H4 (cell line): ENCODE measurements at places on chromosomes 11 and 22.

- DNase-seq: peak; percentile 50
Measured at GRCh38 chr22:37681556-37682049, 4.5 kb upstream of the NOL12 start.

GRCh38 chr22:39496131-39496838 is 5.8 kb upstream of the MIEF1 start:
- peak; percentile 57 for DNase-seq

DNA sequence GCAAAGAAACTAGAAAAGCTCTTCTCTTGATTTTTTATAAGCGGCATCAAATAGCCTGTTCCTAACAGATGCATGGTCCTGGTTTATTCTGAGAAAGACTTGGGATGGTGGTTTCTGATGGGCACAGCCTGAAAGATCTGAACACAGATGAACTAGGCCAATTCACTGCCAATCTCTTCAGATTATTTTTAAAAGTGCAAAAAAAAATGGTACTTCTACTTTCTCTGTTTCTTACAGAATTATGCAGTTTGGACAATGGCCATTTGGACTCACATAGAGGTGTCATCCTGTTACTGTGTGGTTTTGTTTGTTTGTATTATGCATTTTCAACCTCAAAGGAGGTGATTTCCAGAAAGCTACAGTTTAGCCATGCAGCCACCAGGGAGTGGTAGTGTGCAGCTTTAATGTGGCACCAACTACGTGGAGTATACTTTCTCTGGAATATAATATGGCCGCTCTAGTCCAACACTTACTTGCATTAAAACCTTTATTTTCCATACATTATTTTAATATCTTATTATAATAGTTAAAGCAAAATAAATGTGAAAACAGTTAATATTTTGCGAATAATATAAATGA is 469.8 kb upstream of the KIRREL3 start:
- peak; percentile 61 for DNase-seq

GRCh38 chr11:18771266-18772035 is 20.1 kb downstream of the PTPN5 start:
- no peak for DNase-seq
